NCI-H524 (cell line): ENCODE measurements at places on chromosomes 7 and 10.

DNA sequence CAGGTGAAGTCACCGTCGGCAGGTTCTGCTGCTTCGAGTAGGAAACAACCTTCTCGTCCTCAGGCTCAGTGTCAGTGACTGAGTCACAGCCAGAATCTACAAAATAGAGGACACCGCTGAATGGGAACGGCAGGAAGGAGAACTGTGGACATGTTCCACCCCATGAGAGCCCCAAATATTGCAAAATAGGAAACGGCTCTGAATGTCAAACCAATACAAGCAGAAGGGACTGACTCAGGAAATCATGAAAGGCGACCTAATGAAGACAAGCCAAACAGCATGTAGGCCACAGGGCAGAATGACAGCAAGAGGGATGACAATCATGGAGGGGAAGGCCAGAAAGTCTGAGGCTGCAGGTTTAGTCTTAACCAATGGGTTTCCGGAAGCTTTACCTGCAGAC lies 63.5 kb downstream of the PIK3AP1 start:
- no peak for DNase-seq

- peak; percentile 56 for DNase-seq
Observed at GRCh38 chr7:24821045-24821753, 63.9 kb upstream of the GSDME start.

DNA sequence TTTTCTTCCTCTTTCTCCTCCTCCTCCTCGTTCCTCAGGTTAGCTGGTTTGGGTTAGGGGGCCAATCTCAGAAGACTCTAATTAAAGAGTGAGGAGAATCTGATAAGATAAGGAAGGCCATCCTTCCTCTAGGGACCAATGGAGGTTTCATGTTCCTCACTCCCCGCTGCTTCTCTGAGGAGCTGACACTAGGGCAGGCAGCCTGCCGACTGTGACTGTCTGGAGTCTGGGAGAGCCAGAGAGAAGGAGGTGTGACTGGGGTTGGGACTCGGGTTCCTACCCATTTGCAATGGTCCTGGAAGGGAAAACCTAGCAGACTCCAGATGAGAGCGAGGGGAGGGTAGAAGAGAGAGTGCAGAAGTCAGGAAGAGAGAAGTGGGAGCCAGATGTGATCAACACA lies 15.3 kb downstream of the PAX2 start:
- no peak for DNase-seq

DNA sequence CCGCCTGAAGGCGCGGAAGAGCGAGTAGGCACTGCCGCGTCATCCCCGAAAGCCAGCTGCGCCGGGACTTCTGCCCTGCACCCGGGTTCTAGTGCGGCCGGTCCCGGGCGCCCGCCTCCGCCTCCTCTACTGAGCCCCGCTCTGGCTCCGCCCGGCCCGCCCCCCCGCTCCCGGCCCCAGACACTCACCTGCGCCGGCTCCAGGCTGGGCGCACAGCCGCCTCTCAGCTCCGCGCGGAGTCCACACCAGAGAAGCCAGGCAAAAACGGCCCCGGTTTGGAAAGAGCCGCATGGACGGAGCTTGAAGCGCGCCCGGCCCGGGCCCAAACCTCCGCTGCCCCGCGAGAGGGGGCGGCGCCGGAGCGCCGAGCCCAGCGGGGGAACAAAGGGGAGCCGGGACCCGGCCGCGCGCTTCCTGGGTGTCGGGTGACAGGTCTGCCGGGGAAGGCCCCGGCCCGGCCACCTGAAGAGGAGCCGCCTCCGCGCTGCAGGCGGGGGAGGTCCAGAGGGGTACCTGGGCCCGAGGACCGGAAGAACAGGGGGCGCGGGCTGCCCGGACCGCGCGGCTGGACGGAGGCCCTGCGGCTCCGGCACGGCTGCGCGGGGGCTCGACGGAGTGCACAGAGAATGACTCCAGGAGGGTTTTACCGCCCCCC lies 168.2 kb downstream of the NRF1 start:
- no peak for DNase-seq

- DNase-seq = no peak
Observed at GRCh38 chr10:75655791-75656451, 224.5 kb downstream of the LRMDA start.

DNA sequence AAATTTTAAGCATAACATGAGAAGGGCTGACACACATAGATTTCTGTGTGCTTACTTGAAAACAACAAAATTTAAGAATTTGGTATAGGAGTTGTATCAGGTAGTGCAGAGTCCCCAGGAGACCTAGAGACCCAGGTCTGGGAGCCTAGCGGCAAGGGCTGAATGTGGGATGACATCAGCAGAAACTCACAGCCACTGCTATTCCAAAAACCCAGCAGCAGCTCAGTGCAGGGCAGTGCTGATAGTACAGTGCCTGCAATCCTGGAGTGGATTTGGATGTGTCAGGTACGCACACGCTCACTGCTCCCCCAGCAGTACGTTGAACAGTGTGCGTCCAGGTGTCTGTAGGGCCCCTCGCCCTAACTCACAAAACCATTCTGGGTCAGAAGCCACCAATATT lies 87.1 kb downstream of the EGFR start:
- DNase-seq = no peak
